RCC 7860 (cell line): ENCODE measurements at places on chromosomes 1 and 21.
A peak's percentile ranks its signal among the peaks of the same experiment; 100 is the strongest.

DNA sequence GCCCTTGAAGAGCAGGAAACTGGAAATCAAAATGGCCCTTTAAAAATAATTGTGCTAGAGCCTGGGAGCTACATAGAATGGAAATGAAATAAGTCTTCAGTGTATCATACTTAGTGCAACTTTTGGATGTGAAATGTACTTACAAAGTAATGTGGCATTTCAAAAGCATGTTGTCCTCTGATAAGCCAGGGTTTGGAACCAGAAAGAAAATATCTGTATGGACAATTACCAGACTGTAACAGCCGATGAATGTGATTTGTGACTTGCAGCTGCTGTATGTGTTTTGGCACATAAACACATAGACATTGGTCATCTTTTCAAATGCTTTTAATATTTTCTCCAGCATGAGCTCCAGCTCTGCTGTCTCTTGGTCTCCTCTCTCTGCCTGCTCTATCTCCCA is 546.4 kb downstream of the OMA1 start:
- no peak for DNase-seq

DNA sequence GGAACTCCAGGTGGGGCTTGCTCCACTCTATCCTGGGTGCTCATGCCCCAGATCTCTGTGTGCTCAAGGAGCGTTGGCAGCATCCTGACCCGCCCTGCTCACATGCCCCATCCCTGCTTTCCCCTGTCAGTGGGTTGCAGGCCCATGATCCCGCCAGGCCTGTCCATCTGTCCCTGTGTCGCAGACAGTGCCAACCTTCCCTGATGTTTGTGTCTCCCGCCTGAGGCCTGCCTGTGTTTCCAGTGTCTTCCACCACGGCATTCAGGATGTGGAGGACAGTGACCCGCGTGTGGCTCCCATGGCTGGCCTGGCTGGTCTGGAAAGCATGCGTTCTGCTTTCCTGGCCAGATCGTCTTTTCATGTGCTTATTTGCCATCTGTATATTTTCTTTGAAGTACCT is 82.9 kb downstream of the PCBP3 start:
- DNase-seq, result no peak

DNA sequence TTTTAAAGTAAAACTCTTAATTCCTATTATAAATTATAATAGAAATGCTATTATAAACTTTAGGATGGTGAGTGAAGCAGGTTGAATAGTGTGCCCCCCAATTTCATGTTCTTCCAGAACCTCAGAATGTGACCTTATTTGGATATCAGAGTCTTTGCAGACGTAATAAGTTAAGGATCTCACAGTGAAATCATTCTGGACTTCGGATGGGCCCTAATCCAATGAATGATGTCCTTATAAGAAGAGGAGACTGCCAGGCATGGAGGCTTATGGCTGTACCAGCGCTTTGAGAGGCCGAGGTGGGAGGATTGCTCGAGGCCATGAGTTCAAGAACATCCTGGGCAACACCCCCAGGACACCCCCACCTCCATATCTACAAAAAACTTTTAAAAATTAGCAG is 9.4 kb upstream of the MT1HL1 start:
- no peak for DNase-seq

DNA sequence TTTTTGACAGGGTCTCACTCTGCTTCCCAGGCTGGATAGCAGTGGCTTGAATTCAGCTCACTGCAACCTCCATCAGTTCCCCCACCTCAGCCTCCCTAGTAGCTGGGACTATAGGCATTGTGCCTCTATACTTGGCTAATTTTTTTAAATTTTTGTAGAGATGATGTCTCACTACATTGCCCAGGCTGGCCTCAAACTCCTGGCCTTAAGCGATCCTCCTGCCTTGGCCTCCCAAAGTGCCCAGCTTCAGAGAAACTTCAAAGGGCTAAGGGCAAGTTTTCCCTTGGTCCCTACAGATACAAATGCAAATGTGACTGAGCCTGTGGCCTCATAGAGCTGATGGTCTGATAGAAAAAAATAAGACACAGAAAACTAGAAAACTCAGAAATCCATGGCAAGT is 52.9 kb upstream of the PRRC2C start:
- no peak for DNase-seq

GRCh38 chr1:161039154-161039545 is 386 bp upstream of the TSTD1 start:
- DNase-seq, result no peak

- DNase-seq, result no peak
Measured at GRCh38 chr1:182069028-182069466, 7.5 kb upstream of the ZNF648 start.

DNA sequence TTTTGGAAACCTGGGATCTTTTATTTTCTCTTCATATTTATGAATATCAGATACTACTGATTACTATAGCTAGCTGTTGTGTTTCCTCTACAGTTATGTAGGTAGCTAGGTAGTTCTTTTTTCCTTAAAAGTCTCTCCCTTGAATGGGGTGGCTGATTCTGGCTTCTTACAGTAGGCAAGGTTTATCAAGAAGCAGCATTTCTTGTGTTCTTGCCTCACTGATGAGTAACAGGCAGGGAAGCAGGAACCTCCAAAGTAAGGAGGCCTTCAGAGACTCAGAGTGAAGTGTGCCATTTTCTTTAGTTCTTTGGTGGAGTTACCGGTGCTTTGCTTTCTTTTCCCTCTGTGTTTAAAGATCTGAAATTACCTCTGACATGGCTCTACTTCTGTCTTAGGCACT is 56.0 kb downstream of the ZMYM4 start:
- DNase-seq, result no peak

DNA sequence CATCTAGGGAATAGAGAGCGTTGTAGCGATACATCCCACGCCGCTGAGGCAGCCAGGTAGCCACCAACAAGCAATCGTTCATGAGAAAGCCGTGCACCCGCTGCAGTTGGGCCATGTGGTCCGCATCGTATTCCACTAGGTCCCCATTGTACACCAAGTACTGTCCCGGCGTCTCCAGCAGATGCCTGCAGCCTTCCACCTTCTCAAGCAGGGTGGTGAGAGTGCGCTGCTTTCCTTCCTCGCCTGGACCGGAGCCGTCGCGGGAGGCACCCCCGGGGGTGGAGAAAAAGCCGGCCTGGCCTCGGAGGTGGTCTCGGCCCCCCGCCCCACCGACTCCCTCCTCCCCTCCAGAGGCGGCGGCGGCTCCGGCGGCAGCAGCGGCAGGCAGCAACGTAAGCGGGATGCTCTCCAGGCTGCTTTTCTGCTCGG is 595 bp downstream of the EXOC8 start:
- no peak for DNase-seq

DNA sequence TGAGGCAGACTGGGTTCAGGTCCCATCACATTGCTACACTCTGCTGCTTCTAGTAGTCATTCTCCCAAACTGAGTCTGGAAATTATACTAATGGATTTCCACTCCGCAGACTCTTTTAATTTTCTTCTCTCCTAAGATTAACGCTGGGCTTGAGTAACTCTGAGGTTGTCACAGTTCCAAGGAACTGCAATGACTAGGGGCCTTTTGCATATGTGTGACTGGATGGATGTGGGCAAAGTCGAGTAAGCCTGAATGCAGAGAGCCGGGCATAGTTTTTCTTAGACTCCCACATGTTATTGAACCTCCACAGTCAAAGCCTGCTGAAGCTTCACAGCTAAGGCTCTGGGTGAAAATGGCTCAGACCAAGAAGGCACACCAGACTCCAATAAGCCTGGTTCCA is 160.9 kb upstream of the PROX1 start:
- DNase-seq, result no peak

- DNase-seq, result no peak
Measured at GRCh38 chr1:9651565-9652378, at the start of gene PIK3CD. TSS of gene PIK3CD (plus strand) at chr1:9651731. CDS start at chr1:9710456, 58,725 bp downstream.

DNA sequence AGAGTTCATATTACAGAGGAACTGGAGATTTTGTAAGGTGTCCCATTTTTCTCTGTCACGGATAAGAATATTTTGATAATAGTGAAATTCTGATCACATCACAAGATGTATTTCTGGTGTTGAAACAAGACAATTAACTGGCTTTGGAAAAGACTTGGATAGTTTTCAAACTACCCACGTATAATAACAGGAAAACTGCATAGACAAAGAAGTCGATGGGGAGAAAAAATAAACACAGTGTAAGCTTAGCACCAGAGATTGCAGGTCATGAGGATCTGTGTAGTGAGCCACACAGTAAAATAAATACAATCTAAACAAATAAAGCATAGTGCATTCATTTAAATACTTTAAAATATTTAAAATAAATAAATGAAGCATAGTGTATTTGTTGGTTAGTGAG is 452.3 kb upstream of the ADAMTS5 start:
- no peak for DNase-seq

DNA sequence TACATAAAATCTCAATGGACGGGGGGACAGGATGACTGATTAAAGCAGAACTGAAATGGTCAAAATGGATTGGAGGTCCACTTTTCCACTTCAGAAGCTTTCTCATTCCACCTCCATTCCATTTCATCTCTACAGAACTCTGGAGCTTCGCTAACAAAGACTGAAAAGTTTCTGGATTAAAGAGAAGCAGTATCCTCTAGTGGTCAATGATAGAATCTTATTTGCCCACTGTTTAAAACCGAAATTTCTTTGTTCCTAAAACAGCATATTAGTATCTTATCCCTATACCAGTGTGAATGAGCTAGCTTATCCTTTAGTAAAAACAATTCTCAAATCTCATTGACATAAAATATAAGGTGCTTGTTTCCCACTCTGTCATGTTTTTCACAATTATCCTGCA is 890.6 kb downstream of the KCNT2 start:
- DNase-seq, result peak; percentile 29

DNA sequence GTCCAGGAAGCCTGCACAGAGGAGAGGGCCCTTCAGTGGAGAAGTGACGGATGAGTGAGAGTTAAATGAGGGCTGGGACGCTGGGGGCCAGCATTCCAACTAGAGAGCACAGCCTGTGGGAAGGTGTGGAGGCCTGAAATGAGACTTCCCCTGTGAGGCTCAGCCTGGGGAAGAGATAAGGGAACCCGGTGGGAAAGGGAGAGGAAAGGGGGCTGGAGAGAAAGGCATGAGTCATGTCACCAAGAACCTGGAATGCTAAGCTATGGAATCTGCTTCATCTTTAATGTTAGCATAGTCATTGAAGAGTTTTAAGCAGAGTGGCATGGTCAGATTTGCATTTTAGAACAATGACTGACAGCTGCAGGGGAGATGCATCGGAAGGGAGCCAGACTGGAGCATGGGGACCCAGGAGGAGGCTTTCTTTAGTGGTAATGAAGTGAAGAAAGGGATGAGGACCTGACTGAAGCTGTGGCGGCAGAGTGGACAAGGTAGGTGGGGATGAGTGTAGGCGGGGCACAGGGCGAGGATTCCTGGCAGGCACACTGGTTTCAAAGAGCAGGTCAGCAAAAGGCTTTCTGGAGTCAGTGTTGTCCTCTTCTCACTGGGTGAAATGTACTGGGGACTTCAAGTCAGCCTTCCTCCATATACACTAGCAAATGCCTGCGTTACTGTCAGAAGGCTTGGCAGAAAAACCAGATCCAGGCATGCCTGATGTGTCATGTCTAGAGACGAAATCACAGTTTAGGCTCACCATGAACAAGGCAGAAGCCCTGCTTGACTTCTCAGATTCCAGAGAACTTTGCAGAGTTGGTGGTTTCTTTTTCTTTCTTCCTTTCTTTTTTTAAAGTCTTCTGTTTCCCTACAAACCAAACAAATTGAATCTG is 8.0 kb downstream of the RGL1 start:
- DNase-seq, result peak; percentile 29

GRCh38 chr1:226632169-226632879 is 83.8 kb downstream of the STUM start:
- no peak for DNase-seq

- peak; percentile 97 for DNase-seq
Measured at GRCh38 chr1:151311589-151312331, 15.5 kb downstream of the PI4KB start.

DNA sequence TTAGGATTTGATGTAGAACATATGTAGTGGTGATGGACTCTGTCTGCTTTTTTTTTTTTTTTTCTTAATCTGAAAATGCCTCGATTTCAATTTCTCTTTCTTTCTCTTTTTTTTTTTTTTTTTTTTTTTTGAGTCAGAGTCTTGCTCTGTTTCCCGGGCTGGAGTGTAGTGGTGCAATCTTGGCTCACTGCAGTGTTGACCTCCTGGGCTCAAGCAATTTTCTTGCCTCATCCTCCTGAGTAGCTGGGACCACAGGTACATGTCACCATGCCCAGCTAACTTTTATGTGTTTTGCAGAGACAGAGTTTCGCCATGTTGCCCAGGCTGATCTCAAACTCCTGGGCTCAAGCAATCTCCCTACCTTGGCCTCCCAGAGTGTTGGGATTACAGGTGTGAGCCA is 17.4 kb downstream of the MAST2 start:
- no peak for DNase-seq

GRCh38 chr1:6121651-6122370 is 58.3 kb downstream of the CHD5 start:
- DNase-seq, result no peak

- DNase-seq, result no peak
Measured at GRCh38 chr21:27681841-27682240, 715.0 kb upstream of the ADAMTS5 start.

- no peak for DNase-seq
Measured at GRCh38 chr1:166167572-166167925, 748 bp upstream of the FAM78B start.

GRCh38 chr1:61285371-61285885 is 203.1 kb downstream of the NFIA start:
- no peak for DNase-seq

DNA sequence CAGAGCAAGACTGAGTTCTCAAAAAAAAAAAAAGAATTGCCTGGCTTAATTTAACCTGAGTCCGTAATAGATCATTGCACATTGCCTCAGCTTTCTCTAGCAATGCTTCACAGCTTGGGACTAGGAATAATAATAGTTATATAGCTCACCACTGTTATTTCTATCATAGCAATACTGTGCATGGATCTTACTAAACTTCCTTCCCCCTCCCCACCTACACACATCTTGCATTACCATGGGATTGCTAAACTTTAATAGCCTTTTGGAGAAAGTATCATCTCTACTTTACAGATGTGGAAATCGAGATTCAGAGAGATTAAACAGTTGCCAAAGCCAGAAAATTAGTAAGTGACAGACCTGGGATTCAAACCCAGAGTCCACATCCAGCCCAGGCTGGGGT is 99.4 kb downstream of the ATP5PO start:
- no peak for DNase-seq

DNA sequence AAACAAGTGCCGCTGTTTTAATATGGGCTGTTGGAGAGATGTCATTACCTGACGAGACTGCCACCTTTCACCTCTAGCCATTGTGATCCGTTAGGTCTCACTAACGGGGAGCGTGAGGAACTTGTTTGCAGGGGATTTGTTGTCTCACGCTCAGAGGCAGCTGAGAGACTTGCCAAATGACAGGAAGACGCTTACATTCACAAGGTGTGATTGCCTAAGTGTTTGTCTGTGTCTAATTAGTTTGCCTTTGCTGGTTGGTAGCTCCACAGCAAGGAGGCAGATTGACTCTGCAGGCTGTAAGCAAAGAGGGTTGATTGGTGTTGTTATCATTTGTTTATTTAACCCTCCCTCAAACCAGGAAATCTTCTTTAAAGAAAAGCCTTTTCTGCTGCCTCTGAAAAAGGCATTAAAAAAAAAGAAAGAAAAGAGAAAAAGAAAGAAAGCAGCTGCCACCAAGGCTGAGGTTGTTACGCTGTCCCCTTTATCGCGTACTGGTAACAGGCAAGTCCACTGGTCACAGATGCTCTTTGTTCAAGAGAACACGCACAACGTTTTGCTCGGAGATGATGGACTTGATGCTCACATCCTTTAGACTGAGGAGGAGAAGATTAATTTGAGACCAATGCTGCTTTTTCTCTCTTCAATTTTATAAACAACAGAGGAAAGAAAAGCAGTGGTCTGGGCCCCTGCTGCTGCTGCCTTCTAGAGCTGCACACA is 203.9 kb downstream of the ZNF326 start:
- no peak for DNase-seq

- no peak for DNase-seq
Measured at GRCh38 chr1:3922851-3923250, 22.8 kb upstream of the C1orf174 start.
